Iris pigment epithelial cell (primary cell): ENCODE measurements at places on chromosomes 2 and 18.

- DNase-seq = peak; percentile 39
These were observed 28.2 kb downstream of the RND3 start for GRCh38 chr2:150459281-150459680.

DNA sequence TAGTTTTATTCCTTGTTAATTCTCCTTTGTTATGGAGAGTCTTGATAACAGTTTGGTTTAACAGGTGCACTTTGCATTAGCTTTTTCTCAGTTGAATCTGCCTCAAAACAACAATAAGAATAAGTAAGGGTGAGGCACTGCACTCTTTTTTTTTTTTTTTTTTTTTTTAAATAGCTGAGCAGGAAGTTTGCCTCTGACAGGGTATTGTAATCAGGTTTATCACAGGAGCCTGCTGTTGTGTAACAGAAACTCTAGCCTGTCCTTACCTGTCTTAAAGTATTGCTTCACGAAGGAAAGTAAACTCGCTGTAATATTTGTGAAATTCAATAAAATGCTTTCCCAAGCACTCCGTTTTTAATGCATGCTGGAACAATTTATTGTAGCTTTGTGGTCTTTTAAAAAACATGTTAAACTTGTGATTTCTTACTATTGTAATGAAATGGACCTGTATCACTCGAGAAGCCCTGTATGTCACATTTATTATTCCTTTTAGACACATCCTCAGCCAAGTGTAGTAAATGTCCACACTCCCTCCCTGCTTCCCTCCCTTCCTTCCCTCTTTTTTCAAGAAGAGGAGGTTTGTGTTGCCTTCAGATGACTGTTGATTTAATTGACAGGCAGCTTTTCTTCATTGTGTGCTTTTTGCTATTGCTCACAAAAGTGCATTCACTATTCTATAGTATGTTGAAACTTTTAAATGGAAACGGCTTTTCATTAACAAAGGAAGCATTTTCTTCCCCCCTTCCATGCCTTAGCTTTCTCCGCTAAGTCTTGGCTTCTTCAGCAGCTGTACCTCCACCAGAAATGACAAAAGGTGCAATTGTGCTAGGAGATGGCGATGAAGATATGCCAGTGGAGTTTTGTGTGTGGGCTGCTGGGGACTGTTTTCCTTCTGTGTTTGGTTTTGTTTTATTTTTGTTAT, 52.7 kb downstream of the TAF1B start:
- DNase-seq = no peak

DNA sequence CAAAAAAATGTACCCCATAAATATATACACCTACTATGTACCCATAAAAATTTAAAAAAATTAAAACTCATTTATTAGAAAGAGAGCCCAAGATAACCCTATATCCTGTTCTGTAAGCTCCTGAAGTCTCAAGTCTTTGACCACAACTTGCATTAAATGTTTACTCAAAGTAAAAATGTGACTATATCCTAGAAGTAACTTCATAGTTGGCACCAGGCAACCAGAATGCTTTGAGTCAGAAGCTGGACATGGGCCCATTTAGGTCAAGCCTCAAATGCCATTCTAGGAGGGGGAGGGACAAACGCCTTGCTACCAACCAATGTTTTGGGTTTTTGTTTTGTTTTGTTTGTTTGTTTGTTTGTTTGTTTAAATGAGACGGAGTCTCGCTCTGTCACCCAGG, 9.3 kb upstream of the TBC1D8 start:
- peak; percentile 44 for DNase-seq

GRCh38 chr2:191302459-191303139, 57.4 kb downstream of the MYO1B start:
- no peak for DNase-seq

DNA sequence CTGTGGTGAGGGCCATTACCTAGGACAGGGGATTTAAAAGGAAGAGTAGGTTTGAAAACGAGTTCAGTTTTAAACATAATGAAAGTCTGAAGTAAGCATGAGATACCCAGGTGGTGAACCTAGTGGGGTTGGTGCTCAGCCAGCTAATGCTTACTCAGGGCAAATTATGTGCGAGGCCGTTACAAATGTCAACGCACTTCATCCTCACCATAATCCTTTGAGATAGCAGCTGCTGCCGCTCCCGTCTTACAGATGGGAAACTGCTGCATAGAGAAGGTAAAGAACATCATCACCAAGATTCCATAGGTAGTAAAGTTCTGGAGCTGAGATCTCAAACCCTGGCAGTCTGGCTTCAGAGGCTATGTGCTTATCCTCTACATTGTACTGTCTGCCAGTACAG, 209.0 kb downstream of the DYM start:
- DNase-seq = no peak

DNA sequence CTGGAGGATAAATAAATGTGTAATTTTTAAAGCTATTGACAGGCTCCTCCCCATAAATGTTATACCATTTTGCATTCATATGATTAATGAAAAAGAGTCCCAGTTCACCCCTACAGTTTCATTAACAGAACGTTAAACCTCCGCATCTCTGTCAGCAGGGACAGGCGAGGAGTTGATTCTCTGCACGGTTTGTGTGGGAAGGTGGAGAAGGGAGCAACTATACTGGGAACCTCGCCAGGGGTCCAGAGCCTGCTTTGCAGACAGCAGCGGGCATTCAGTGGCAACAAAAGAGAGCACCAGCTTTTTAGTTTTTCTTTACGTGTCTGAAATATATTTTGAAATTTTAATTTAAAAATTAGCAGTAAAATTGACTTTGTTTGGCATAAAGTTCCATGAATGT, 101.4 kb downstream of the FARSB start:
- DNase-seq = no peak

- peak; percentile 23 for DNase-seq
These were observed 44.5 kb upstream of the C2orf74 start for GRCh38 chr2:61117534-61117933.

DNA sequence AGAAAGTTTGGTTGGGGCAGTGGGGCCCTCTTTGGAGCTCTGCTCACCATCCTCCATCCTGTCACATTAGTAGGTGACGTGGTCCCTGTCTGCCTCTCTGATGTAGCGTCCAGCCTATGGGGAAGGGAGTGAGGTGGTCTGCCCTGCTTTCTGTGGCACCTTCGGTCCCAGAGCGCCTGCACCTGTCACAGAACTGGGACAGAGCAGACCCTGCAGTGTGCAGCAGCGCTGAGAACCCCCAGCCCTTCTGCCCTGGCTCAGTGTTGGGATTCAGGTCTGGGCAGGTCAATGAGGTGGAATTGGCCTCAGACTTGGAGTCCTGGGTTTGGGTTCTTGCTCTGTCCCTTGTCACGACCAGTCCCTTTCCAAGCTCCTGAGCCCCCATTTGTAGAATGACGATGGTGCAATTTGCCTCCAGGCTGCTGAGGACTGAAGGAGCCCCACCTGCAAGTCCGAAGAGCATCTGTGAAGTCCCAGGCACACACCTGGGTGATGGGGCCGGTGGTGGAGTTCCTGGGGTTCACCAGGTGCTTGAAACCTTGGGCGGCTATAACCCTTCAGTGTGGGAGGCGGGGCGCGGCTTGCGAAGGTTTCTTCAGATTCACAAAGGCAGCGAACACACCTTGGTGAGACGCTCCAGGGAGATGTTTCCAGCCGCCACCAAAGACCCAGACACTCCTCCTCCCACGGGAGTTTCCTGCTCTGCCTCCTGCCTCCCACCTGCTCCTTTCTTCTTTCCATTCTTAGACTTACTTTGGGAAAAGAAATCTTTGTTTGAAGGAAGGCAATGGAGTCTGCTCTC, 265.4 kb upstream of the HDAC4 start:
- no peak for DNase-seq

- DNase-seq = peak; percentile 92
These were observed 141.8 kb downstream of the MYO1B start for GRCh38 chr2:191386938-191387536.

DNA sequence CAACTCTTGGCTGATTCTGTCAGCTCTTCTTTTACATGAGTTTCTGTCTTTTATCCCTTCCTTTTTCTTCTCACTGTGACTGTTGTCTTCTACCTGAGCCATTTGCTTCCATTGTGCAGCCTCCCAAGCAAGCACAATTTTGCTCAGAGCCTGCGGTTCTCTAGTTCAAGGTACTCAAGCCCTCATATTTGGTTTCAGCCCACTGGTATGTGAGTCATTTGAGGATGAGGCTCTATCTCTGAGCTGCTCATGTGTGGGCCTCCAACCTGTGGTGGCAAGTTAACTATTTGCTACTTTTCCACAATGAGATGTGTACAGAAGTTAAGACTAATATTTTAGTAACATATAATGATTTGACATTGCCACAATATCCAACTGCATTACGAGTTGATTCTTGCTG, 183.0 kb downstream of the PHLPP1 start:
- DNase-seq = peak; percentile 37
